ENCODE measurements at places on chromosomes 2 and 18. TPM values are rescaled to one million over a fixed set of nuclear protein-coding genes. Genes with fewer than 3 reads are reported as not detected.

LRP1B gene
- under 0.01 TPM for total RNA-seq

FECH gene
- total RNA-seq = 29.2 TPM

HOXD3 gene
- not detected for total RNA-seq

IKZF2 gene
- 19.4 TPM for total RNA-seq

LIMS3 gene
- total RNA-seq = 12.7 TPM

FAM228A gene
- not detected for total RNA-seq

DIPK1C gene
- total RNA-seq = not detected

DNA sequence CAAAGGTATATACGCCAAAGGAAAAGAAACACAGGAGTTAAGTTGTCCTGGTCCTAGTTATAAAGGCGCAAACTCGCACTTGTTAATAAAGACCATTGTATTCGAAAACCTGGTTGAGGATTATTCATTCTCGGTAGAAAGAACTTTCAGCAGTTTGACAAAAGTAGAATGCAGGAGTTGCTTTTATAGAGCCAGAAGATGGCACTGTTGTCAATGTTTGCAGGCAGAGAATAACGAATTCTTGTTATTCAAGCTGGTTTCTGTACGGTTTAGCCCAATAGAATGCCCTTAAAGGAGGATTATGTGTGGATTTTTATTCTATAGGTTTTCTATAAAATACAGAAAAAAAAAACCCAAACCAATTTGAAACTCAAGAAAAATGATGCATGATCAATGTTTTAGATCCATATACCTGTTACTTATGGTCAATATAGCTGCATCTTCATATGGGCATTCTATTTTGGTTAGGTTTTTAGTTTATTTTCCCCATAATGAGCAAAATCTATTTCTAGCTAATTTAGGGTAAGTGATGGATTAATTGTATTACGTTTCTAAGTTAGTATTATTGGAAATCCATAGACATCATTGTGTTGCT lies 510.3 kb downstream of the PLCL1 start:
- H3K36me3 ChIP-seq = no peaks in the 10 kb centered on the region
- no peaks in the 10 kb centered on the region for H3K4me1 ChIP-seq
- H3K27ac ChIP-seq = no peak overlapping the region

- no peak overlapping the region for H3K27ac ChIP-seq
- peaks cover 5% of the 10 kb centered on the region for H3K4me1 ChIP-seq
- no peaks in the 10 kb centered on the region for H3K27me3 ChIP-seq
Measured at GRCh38 chr2:109463236-109463635, 150.5 kb downstream of the SEPTIN10 start.

GRCh38 chr2:27177441-27178351 lies 28.9 kb downstream of the TCF23 start:
- H3K4me1 ChIP-seq = peaks cover 7% of the 10 kb centered on the region
- H3K36me3 ChIP-seq = no peaks in the 10 kb centered on the region
- H3K4me3 ChIP-seq = no peak overlapping the region
- H3K27me3 ChIP-seq = peaks cover 32% of the 10 kb centered on the region

DNA sequence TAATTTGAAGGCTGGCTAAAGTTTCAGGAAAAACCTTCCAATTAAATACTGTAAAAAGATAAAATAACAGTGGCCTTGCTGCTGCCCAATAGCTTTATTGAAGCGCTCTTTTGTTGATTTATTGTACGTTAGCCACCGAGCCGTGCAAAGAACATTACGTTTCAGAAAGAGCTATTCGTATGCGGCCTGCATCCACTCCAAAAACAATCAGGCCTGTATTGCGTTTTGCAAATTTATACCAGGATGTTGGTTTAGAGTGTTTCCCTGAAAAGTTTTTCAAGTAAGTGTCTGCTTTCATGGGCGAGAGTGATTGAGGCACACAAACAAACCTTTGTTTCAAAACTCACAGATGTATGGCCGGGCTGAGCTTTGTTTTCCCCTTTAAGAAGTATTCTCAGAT lies 257.2 kb upstream of the SALL3 start:
- no peaks in the 10 kb centered on the region for H3K36me3 ChIP-seq
- H3K4me3 ChIP-seq = no peak overlapping the region
- no peaks in the 10 kb centered on the region for H3K4me1 ChIP-seq
- no peak overlapping the region for H3K27ac ChIP-seq
- H3K27me3 ChIP-seq = no peaks in the 10 kb centered on the region

- no peaks in the 10 kb centered on the region for H3K36me3 ChIP-seq
- no peak for DNase-seq
- H3K4me3 ChIP-seq = no peak overlapping the region
- no peak overlapping the region for H3K27ac ChIP-seq
- no peaks in the 10 kb centered on the region for H3K27me3 ChIP-seq
Measured at GRCh38 chr2:130823886-130824491, 12.7 kb upstream of the ARHGEF4 start.

GRCh38 chr18:34493566-34494358 lies 216.3 kb upstream of the DTNA start:
- peak overlapping the region; percentile 44 for H3K4me3 ChIP-seq
- no peak for DNase-seq
- no peaks in the 10 kb centered on the region for H3K4me1 ChIP-seq
- H3K36me3 ChIP-seq = no peaks in the 10 kb centered on the region

DNA sequence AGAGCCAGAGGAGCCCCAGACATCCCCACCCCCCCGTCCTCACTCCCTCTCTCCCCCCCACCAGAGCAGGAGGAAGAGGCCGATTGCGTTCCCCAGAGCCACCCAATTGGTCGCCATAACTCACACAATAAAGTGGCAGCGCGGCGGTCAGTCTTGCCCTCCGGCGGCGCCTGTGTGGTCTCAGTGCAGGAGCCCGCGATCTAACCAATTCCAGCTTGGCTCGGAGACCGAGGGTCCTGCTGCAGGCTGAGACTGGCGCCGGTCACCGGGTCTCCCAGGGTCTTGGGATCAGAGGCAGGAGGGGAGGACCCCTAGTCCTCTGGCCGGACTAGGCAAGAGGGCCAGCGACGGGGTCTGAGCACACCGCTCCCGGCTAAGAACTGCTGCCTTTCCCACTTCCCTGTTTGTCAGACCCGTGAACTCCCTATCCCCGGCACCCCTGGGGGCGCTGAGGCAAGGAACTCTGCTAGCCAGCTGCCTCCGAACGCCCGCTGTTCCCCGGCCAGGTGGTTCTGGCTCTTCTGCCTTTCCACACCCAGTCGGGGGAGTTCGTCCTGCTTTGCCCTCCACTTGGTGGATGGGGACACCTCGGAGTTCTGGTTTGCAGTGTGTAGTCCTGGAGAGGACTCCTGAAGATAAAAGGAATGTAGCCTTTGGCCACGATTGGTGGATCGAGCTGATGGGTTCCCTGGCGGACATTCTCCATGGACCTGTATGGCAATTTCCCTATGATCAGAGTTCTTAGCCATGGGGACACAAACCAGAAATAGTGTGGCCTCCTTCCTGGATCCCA lies 1.0 kb upstream of the HOXD12 start:
- H3K27me3 ChIP-seq = peaks cover 93% of the 10 kb centered on the region
- H3K4me1 ChIP-seq = peaks cover 3% of the 10 kb centered on the region
- H3K36me3 ChIP-seq = no peaks in the 10 kb centered on the region
- no peak for DNase-seq
- no peak overlapping the region for H3K27ac ChIP-seq

DNA sequence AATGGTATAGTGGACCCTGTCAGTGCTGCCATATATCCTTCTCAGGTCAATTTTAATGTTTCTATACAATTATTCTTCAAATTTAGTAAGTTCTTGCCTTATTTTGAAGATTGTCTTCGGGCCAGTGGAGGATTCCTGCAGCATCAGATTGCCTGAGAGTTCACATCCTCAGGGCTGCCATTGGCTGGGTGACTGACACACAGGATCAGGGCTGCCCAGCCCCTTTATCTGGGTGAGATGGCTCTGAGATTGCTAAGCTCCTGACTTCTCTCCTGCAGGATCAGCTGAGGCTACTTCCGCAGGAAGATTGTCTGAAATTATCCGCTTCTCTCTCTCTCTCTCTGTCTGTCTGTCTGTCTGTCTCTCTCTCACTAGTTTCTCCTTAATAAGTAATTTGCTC lies 567.4 kb downstream of the TSN start:
- DNase-seq = no peak
- H3K4me3 ChIP-seq = no peak overlapping the region
- no peaks in the 10 kb centered on the region for H3K4me1 ChIP-seq
- no peak overlapping the region for H3K27ac ChIP-seq
- H3K27me3 ChIP-seq = no peaks in the 10 kb centered on the region
- no peaks in the 10 kb centered on the region for H3K36me3 ChIP-seq

DNA sequence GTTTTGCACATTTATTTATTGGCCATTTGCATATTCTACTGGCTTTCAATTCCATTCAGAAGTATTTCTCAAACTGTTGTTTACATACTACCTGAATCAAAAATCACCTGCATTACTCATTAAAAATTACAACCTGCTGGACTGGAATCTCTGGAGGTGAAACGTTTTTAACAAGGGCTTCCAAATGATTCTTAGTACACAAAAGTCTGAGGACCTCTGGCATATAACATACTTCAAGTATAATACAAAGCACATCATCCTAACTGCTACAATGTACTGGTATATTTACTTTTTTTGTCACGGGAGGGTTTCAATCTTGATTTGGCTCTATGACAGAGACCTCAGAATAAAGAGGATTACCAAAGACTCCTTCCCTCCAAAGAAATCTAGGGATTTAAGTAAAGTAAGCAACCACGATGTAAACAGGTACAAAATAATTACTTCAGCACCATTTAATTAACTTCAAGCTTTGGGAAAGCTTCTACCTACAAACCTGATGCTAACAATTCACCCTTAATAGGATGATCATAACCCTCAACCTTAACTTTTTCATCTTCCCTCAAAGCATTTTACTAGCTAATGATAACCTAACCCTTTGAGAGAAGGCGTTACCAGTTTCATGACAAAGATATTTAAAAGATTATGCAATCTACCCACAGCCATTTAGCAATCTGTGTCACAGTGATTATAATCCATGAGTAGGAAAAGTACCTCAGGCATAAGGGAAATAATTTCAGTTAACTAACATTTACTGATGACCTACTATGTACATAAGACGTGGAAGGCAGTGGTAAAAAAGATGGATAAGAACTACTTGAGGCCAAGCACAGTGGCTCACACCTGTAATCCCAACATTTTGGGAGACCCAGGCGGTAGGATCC lies 24.7 kb downstream of the ATAD2B start:
- DNase-seq = peak; percentile 41
- H3K36me3 ChIP-seq = no peaks in the 10 kb centered on the region
- H3K4me3 ChIP-seq = no peak overlapping the region
- H3K27me3 ChIP-seq = no peaks in the 10 kb centered on the region

- no peak overlapping the region for H3K4me3 ChIP-seq
- DNase-seq = no peak
- H3K4me1 ChIP-seq = no peaks in the 10 kb centered on the region
- H3K27ac ChIP-seq = no peak overlapping the region
Measured at GRCh38 chr2:236464140-236464539, 105.5 kb upstream of the ACKR3 start.

- H3K27me3 ChIP-seq = no peaks in the 10 kb centered on the region
- DNase-seq = peak; percentile 16
- no peaks in the 10 kb centered on the region for H3K4me1 ChIP-seq
- no peak overlapping the region for H3K4me3 ChIP-seq
- H3K36me3 ChIP-seq = no peaks in the 10 kb centered on the region
Measured at GRCh38 chr2:168849610-168850009, 40.6 kb downstream of the SPC25 start.

All from IMR-90 (cell line).